Stimulated activated CD8-positive, alpha-beta memory T cell treated with anti-CD3 and anti-CD28 coated beads, Interleukin-2, amount 100 ng/mL, for 48 hours (primary cell): ENCODE measurements at places on chromosomes 2 and 18.

- no peak for DNase-seq
These were observed 78.0 kb upstream of the NFATC1 start for GRCh38 chr18:79317703-79318102.

DNA sequence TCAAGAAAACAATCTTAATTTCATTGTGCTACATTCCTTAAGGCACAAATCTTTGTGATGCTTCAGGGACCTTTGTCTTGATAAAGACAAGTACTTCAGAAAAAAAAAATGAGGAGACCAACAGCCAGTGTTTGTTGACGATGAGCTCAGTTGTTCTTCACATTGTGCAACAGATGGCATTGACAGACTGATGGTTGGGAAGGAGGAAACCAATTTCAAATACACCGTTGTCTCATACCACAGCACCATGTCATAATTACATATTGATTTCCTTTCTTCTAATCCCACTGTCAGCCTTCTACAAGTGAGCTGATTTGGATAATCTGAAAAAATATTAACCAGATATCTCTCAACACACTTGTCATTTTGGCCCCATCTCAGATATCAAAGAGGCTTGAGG is 53.7 kb upstream of the GRB14 start:
- no peak for DNase-seq

DNA sequence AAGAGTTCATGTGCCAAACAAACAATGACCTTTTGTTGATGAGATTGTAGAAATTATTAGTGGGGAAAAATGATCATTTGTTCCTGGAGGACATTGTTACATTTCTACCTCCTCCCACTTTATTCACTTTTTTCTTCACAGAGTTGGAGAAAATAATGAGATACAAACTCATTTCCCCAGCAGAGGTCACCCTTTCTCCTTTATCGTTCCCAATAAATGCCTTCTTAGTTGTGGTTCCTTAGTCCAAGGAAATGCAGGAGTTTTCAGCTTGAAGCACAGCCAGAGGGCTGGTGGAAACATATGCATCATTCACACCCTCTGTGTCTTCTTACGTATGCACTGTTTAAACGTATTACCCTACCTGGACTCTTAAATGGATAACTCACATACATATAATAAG is 108.8 kb downstream of the SLC4A3 start:
- DNase-seq = no peak

- no peak for DNase-seq
These were observed 41.9 kb downstream of the AGPS start for GRCh38 chr2:177434475-177434874.

GRCh38 chr2:145028101-145028920 is 508.4 kb upstream of the ZEB2 start:
- DNase-seq = no peak

DNA sequence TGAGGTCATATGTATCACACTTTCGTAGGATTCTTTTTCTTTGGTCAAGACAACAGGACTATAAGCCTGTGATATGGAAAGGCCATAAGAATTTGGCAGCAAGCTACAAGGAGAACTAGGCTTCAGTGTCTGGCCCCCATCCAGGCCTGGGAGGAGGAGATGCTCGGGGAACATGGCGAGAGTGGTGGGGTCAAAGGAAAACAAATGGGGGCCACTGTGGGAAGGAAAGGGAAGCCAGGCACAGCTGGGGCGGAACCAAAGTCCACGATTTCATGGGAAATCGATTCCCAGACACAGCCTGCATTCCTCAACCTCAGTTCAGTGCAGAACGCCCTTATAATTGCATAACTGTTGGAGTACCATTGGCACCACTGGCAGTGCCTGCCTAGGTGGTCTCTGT is 58.2 kb downstream of the MBP start:
- DNase-seq = no peak

GRCh38 chr2:178397002-178397605 is 53.9 kb downstream of the PRKRA start:
- DNase-seq = no peak

GRCh38 chr2:231413456-231413855 is 17.9 kb downstream of the B3GNT7 start:
- no peak for DNase-seq

DNA sequence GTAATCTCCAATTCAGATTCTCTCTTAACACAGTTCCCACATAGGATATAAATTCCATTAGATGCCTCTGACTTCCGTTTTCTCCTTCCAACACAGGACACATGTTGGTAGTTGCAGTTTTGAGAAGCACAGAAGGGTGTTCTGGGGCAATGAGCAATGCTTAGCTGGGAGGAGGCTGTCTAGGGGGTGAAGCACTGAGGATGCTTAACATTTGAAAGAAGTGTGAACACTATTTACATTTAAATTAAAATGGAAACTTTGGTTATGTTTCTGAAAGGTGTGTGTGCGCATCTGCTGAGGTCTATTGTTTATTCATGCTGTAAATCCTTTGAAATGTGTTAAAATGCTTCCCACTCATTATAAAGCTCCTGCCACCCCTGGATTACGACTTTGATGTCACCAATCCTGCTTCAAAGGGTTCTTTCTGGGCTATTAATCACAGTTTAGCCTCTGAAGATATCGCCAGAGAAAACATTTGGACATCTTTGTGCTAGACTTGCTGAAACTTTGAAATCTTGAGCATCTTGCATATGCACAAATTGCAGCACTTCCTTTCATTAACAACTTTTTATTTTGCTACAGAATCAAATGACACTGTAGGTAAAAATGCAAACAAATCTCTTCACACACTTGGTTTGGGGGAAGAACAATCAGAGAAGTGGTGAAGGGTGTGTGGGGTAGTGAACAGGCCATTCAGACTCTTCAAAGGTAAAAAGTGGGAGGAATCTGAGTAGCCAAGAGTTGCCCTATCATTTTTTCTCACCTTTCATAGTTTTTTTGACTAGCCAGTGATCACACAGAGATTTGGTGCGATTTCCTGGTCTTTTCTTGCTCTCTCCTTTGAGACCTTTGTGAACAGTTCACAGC is 258.4 kb downstream of the MYO3B start:
- DNase-seq = no peak

- DNase-seq = no peak
These were observed 37.5 kb downstream of the DDX18 start for GRCh38 chr2:117851969-117852368.

GRCh38 chr2:19687017-19687659 is 214.6 kb downstream of the TTC32 start:
- DNase-seq = no peak

- no peak for DNase-seq
These were observed 579 bp upstream of the EMX1 start for GRCh38 chr2:72916743-72917137.

- no peak for DNase-seq
These were observed 6.9 kb upstream of the STAT1 start for GRCh38 chr2:191020742-191021381.

GRCh38 chr2:217966423-217967070 is 36.2 kb downstream of the TNS1 start:
- no peak for DNase-seq

GRCh38 chr18:3683483-3683882 is 233.5 kb downstream of the TGIF1 start:
- DNase-seq = no peak

- no peak for DNase-seq
These were observed 121.3 kb upstream of the CD226 start for GRCh38 chr18:70068981-70069380.

DNA sequence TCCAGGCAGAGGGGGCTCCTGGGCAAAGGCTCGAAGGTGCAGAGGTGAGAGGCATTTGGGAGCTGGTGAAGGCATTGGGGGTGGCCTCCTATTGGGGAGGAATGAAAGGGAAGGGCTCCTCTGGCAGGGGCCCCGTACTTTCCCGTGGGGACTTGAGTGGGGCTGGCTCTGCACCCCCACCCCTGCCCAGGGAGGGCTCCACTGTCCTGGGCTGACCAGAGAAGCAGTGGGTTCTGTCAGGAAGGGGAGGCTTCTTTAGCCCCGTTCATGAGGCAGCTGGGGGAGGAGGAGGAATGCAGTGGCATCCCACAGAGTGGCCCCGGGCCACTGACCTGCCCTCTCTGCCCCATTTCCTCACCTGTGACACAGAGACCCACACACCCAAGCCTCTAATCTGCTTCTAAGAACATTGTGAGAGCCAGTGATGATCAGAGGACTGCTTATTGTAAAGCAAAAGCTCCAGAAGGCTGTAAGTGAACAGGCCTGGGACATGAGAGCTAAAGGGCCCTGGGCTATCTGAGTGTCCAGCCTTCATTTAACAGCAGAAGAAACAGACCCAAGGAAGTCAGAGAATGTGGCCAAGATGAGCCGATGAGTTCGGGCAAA is 38.6 kb upstream of the GPAT2 start:
- DNase-seq = no peak

DNA sequence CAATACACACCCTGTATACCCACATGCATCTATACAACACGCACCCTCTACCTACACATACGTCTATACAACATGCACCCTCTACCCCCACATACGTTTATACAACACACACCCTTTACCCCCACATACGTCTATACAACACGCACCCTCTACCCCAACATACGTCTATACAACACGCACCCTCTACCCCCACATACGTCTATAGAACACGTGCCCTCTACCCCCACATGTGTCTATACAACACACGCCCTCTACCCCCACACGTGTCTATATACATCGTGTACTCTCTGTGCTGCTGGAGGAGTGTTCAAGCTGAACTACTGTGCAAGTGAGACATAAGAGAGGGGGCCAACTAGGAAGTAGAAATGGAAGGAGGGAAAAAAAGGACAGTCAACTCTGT is 621.7 kb upstream of the HS6ST1 start:
- no peak for DNase-seq

GRCh38 chr2:208150956-208151355 is 5.0 kb upstream of the CRYGB start:
- no peak for DNase-seq

DNA sequence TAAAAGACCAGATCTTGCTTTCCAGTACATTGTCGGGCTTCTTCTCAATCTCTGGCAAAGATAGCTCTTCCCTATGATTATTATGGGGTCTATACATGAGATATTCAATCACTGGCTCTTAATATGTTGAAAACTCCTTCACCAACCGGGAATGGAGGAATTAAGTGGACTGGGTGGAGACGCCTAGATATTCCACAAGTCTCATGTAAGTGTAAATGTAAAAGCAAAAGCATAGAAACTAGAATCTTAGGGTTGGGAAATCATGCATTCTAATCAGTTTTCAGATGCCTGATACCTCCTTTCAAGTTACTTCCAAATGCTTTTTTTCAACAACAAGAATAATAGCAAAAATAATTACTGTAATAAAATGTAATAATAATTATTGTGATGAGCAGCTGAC is 38.0 kb downstream of the DPP4 start:
- DNase-seq = no peak

DNA sequence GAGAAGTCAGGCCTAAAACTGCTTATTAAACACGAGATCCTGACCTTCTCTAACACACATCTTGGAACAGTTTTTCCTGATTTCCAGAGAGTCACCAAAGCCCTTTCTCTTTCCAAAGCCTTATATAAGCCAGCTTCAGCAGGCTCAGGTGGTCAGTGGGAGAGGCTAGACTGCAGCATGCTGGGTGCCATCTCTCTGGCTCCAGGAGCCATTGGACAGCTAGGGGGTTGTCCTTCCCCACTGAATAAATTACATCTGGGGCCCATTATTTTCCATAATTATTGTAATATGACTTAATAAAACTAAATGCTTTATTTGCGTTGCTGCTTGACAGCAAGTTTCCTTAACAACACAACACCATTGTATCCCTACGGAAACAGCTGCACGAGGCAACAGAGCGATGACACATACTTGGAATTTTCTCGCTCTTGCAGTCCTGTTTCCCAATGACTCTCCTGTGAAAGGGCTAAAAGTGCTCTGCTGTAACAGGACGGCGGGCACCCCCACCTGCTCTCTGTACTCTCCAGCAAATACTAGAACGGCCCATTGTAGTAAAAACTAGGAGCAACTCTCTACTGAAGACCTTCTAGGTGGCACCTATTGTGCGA is 160.6 kb downstream of the RNF144A start:
- no peak for DNase-seq

- DNase-seq = no peak
These were observed 22.2 kb upstream of the EPC2 start for GRCh38 chr2:148622366-148622765.

DNA sequence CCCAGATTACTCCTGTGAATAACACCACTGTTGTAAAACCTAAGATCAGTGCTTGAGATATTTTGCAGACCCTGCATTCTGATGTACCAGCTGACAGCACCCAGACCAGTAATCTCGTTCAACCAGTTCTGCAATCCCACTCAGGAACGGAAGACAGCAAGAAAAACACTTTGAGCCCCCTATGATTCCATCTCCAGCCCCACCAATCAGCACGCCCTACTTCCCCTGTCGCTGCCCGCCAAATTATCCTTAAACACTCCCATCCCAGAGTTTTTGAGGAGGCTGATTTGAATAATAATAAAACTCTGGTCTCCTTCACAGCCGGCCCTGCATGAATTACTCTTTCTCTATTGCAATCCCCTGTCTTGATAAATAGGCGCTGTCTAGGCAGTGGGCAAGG is 173.9 kb upstream of the CDH2 start:
- no peak for DNase-seq

- no peak for DNase-seq
These were observed 158.0 kb downstream of the SMAD7 start for GRCh38 chr18:48792611-48793380.

DNA sequence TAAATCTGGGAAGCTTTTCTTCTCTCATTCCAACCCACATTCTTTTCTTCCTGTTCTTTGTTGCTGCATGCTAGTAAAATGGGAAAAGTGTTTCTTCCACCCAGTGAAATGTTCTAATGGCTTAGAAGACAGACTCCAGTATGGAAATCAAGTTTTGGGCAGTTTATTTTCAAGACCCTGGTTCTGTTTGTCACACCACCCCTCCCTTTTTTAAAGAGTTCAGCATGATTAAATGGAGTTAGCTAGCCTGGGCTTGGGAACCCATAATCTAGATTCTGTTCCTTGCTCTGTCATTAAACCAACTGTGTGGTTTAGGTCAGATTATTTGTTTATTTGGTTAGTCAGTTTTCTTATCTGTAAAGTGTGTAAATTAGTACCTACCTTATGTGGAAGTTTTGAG is 151.8 kb upstream of the NT5C1B start:
- DNase-seq = no peak

DNA sequence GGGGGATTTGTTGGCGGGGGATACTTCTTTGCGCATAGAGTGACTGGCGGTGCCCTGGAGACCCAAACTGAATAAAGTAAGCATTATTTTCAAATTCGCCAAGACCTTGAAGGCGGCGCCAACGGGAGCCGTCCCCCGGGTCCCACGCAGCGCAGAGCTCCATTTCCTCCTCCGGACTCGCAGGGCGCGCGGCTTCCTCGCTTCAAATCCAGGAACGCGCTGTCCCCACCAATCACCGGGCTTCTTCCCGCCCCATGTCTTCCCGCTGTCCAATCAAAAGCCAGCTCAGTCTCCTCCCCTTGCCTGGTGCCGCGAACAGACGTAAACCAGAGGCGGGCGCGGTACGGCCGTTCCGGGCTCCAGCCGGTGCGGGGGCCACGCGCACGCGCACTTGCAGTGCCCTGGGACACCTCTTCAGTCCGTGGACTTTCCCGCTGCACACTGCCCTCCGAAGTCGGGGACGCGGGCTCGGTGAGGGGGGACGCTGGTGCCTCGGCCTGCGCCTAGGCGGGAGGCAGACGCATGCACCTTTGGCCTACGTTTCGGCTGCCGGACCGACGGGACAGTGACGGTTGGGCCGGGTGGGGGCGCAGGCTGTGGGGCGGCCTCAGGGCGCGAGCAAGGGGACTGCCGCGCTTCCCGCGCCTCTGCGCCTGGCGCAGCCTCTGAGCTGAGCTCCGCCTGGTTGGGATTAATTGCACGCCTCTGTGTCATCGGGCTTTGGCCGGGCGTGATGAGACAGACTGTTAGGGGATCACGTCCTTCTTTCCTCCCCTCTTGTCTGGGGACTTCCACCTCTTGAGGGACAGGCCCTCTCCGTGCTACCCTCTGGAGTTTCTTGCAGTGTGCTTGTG is at the start of gene CEP192:
CEP192 (plus strand) TSS at position 396 of the 854 bp plus-strand sequence. CDS start 8,063 bp downstream, outside the sequence.
- DNase-seq = peak; percentile 95

GRCh38 chr2:3025984-3026383 is 351.6 kb downstream of the EIPR1 start:
- no peak for DNase-seq
